Mononuclear cell (primary cell): ENCODE measurements at places on chromosomes 11 and 22. TPM values are rescaled to one million over a fixed set of nuclear protein-coding genes. Genes with fewer than 3 reads are reported as not detected.

C1QTNF5 gene
- not detected for total RNA-seq

HOATZ gene
- not detected for total RNA-seq

B4GALNT4 gene
- total RNA-seq = 0.21 TPM

MS4A6E gene
- total RNA-seq = not detected

ENTHD1 gene
- 0.10 TPM for total RNA-seq

RAPSN gene
- total RNA-seq = 0.42 TPM

MB gene
- total RNA-seq = not detected

IGSF22 gene
- 0.10 TPM for total RNA-seq

LYVE1 gene
- under 0.01 TPM for total RNA-seq

CBX7 gene
- total RNA-seq = 28.8 TPM

OR52I2 gene
- total RNA-seq = not detected

BTBD10 gene
- total RNA-seq = 40.8 TPM

XKR3 gene
- not detected for total RNA-seq

TMEM45B gene
- total RNA-seq = 3.5 TPM

MMP7 gene
- 0.31 TPM for total RNA-seq

TEAD1 gene
- total RNA-seq = not detected

HTR3B gene
- not detected for total RNA-seq

FAM83F gene
- 2.7 TPM for total RNA-seq

CBLIF gene
- total RNA-seq = not detected

MYBPC3 gene
- 0.21 TPM for total RNA-seq

PAX6 gene
- 0.21 TPM for total RNA-seq

STK33 gene
- total RNA-seq = 1.2 TPM

RGL4 gene
- 9.2 TPM for total RNA-seq

PKP3 gene
- total RNA-seq = not detected

PKDREJ gene
- total RNA-seq = under 0.01 TPM

ATG2A gene
- total RNA-seq = 80.2 TPM

CYB5R3 gene
- 28.1 TPM for total RNA-seq
